ENCODE measurements at places on chromosomes 5 and 9. TPM values are rescaled to one million over a fixed set of nuclear protein-coding genes. Genes with fewer than 3 reads are reported as not detected.
A peak's percentile ranks its signal among the peaks of the same experiment; 100 is the strongest.

DNA sequence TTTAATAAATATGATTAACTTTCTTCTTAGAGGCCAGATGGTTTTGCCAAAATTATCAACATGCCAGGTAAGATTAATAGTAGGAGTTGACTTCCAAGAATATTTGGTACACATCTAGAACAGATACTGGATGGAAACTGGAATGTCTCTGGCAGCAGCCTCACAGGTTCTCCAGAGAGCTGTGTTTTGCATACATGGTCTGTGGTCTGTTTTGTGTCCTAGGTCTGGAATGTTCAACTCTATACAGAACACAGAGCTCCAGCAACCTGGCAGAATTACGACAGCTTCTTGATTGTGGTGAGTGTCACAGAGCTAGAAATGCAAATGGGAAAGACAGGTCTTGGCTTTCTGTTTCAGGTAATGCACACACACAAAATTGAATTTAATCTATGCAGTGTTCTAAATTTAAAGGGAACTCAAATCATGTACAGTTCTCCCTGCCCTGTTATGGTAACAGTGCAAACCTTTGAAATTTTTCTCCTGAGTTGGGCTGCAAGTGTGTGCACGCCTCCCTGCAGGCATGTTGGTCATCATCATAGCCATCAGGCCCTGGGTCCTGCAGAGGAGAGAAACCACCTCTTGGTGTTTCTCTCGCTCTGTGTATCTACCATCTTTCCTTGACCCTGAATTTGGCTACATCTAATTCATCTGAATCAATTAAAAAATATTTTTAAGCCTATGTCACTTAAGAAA lies 58.3 kb downstream of the PIK3R1 start:
- H3K27ac ChIP-seq = peak overlapping the region; percentile 70
- no peak overlapping the region for H3K4me3 ChIP-seq
- H3K27me3 ChIP-seq = no peaks in the 10 kb centered on the region
- H3K4me1 ChIP-seq = peaks cover 81% of the 10 kb centered on the region
- DNase-seq = no peak

DNA sequence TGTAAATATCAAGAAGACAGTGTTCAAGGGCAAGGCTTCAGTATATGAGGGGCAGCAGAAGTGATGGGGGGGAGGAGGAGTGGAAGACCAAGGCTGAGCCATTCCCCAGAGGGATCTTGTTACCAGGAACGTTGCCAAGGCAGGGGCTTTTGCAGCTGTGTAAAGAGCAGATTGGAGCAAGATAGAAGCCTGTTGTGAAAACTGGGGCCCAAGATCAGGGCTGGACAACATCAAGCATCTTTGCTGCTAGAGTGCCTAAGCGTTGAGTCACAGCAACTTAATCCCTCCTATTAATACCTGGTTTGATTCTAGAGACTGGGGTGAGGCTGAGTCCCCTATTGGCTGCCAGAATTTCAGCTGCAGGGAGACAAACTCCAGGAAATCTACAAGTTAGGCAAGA lies 18.4 kb upstream of the ERCC6L2 start:
- H3K27ac ChIP-seq = no peak overlapping the region
- no peaks in the 10 kb centered on the region for H3K27me3 ChIP-seq
- H3K4me1 ChIP-seq = peaks cover 17% of the 10 kb centered on the region
- H3K4me3 ChIP-seq = no peak overlapping the region
- DNase-seq = no peak

GRCh38 chr5:66134407-66134861 lies 9.7 kb upstream of the SREK1 start:
- no peak for DNase-seq
- no peaks in the 10 kb centered on the region for H3K27me3 ChIP-seq
- no peaks in the 10 kb centered on the region for H3K36me3 ChIP-seq
- H3K4me1 ChIP-seq = peaks cover 12% of the 10 kb centered on the region
- no peak overlapping the region for H3K4me3 ChIP-seq
- H3K27ac ChIP-seq = no peak overlapping the region

The HAPLN1 gene
- total RNA-seq = not detected

The PHF24 gene
- total RNA-seq = 0.18 TPM

Measured in activated CD4-positive, alpha-beta T cell treated with anti-CD3 and anti-CD28 coated beads for 36 hours (primary cell).